CD4-positive, alpha-beta T cell treated with Interleukin-2 at 100 ng/mL for 4 hours (primary cell): ENCODE measurements at places on chromosomes 7 and 10.

DNA sequence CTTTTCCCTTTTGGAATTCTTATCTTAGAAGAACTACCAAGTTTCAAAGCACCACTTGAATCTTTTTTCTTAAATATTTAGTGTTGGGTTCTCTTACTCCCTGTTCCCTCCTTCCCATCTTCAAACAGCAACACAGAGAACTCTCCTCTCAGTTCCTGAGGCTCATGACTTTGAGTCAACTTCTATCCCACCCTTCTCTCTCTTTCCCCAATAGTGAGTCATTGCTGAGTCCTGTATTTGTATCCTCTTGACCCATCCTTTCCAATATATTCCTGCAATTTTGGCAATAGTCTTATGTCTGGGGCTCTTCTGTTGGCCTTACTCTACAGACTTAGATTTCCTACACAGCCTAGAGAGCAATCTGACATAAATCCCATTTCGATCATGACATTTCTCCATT is 20.8 kb upstream of the JCAD start:
- DNase-seq: no peak

DNA sequence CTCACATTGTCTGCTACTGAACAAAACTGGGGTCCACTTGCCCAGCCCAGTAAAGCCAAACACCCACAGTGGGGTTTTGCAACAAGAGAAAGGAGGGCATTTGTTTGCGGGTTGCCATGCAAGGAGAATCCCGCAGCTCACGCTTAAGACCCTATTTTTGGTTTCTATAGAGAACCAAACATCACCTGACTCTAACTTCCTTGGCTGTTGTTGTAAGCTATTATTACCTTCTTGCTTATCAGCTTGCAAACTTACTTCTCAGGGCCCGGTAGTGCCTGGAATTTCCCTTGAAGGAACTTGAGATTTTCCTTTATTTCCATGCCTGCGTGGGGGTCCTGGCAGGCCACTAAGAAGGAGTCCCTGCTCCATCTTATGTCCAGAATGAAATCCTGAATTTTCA is 20.7 kb downstream of the IFIT3 start:
- DNase-seq: no peak

DNA sequence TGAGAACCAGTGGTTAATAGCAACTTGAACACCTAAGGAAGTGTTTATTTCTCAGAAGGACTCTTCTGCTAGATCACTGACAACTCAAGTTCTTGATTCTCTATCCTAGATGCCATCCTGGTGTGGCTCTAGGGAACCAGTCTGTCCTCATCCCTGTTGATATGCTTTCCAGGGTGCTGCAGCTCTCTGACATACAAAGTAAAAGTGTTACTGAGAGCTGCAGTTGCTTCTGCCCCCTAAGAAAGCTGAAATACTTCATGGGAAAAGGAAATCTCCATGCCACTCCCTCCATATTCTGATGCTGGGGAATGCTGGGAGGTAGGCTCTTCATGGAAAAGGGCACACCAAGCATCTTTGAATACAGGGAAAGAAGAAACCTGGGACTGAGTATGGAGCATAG is 168.1 kb downstream of the KLF6 start:
- no peak for DNase-seq

DNA sequence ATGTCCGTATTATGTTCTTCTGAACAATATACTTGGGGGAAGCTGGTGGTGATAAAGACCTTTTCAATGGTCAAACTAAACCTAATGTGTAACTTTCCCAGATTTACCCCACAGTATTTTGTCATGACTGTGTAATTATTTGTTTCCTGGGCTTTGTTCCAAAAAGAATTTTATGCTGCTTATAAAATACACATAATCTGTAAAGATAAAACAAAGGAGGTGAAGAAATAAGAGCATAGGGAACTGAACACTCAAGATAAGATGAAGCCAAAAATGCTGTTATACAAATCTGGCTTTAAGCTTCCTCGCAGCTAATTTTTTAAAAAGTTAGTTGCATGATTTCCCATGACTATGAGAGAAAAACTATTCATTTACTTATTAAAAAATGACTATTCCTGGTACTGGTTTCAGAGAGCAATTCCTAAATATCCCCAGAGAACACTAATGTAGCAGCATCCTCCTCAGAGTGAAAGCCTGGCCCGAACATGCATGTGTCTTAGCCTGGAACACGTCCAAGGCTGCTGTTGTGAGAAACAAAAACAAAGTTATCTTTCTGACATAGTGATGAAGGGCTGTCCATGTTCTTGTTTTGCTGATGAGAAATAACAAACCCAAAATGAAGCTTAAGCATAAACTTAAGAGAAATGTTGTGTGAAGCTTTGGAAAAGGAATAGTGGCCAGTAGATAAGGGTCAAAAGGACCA is 33.9 kb downstream of the MALSU1 start:
- no peak for DNase-seq

- no peak for DNase-seq
These were observed 67.2 kb downstream of the TBXAS1 start for GRCh38 chr7:139896288-139896687.
